ENCODE measurements at places on chromosomes 6 and 20.

- no peak for DNase-seq
These were observed 46.1 kb downstream of the PRKN start for GRCh38 chr6:162681447-162681846.

GRCh38 chr6:116451916-116452315, 9.3 kb upstream of the CALHM6 start:
- DNase-seq = no peak

DNA sequence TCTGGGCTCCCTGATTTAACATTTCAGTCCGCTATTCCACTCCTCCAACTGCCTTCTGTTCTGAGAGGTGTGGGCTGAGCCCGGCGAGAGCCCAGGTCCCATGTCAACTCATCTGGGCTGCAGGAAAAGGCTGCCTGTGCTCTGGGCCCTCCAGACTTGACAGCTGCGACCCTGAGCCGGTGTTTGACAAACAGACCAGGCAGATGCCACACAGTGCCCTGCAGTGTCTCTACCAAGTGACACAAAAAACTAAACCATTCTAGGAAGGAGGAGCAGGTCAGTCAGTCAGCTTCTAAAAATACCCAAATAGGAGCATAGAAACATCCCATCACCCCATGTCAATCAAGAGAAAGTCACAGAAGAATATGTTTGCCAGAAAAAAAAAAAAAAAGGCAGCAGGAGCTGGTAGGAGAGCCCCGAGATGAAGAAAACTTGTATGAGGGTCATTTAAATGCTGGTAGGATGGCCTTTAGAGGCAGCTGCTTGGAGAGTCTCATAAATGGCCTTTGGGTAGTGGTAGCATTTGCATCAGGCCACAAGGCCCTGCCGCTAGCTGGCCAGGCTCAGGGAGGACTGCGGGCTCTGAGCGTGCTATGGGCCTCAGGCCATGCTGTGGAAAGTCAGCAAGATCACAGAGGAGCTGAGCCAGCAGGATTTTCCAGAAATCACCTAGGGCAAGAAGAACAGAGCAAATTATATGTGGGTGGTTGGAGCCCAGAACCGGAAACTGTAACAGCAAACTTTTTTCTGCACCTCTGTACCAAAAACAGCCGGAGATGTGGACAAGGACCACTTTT, 36.6 kb upstream of the GFOD1 start:
- no peak for DNase-seq

GRCh38 chr6:1739220-1739619, 129.5 kb downstream of the FOXC1 start:
- DNase-seq = no peak

GRCh38 chr20:24836041-24836533, 113.0 kb upstream of the CST7 start:
- DNase-seq = no peak

DNA sequence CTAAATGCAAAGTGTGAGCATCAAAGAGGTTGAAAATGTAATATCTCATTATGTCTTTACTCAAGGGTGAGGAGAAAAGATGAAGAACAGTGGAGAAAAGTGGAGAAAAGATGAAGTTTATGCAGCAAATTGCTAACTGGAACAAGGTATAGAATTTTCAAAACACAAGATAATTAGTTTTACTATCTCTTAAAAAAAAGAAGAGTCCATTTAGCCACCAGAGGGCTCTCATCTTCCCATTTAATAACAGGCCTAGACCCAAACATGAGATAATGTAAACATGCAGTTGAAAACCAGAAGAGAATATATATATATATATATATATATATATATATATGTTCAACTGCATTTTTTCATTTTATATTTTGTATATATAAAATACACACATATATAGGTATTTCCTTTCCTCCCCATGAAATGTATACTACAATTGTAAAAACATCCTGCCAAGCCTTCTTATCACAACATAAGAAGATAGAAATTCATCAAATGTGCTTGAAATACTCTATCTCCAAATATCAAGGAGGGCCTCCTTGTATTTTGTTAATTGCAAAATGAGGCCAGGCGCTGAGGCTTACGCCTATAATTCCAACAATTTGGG, 78.4 kb downstream of the ADTRP start:
- DNase-seq = no peak

- no peak for DNase-seq
These were observed 144.7 kb upstream of the HDAC2 start for GRCh38 chr6:114115652-114116051.

DNA sequence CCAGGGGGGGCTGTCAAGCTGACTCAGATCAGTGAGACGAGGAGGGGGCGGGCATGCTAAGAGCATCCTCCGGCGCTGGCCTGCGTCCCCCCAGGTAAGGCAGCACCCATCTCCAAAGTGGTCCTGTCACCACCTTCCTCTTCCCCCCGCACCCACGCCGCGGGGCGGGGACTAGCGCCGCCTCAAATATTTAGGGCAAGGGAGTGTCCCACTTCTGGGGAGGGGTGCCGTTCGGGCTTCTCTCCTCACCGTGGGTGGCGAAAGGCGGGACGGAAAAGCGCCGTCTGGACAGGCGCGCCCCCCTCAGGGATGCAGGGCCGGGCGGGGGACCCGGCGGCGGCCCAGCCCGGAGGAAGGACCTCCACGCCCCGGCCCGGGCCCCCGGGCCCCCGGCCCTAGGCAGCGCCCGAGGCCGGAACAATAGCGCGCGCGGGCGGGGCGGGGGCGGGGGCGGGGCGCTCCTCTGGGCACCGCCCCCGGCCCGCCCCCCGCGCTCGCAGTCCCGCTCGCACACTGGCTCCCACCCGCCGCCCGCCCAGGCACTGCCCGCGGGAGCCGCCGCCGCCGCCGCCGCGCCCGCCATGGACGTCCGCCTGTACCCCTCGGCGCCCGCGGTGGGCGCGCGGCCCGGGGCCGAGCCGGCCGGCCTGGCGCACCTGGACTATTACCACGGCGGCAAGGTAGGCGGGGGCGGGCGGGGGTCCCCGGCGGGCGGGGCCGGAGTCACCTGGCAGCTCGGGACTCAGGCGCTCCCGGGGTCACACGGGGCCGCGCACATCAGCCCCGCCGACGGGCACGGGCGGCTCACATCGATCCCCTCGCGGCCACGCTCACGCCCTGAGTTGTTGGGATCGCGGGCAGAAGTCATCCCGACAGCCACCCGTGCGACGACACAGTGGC, at the start of gene TOX2:
TSS of gene TOX2 (plus strand) at position 542 of the 900 bp plus-strand sequence. CDS start at position 582, 40 bp downstream.
- DNase-seq = peak; percentile 76

DNA sequence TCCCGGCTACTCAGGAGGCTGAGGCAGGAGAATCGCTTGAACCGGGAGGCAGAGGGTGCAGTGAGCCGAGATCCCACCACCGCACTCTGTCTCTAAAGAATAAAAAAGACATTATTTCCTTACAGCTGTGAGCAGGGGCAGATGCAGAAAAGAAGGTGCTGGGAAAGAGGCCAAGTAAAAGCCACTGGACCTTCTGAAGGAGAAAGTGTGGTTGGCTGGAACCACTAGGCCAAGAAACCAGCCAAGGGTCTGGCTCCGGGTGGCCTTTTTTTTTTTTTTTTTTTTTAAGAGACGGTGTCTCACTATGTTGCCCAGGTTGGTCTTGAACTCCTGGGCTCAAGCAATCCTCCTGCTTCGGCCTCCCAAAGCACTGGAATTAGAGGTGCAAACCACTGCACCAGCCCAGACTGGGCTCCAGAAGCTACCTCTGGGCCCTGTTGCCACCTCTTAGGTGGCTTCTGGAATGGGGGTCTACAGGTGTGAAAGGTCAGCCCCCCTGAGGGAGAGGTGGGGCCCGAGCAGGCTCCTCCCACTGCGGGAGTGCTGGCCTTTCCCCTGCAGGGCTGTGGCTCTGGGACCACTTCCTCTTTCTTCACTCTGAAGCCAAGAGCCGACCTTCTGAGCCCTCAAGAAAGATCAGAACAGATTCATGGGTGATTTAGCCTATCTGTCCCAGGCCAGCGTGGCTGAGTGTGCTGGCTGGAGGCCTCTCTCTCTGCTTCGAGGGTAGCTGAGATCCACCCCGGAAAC, at the start of gene FGD2:
TSS of gene FGD2 (plus strand) at position 595 of the 750 bp plus-strand sequence. CDS start 163 bp downstream, outside the sequence.
- peak; percentile 84 for DNase-seq

DNA sequence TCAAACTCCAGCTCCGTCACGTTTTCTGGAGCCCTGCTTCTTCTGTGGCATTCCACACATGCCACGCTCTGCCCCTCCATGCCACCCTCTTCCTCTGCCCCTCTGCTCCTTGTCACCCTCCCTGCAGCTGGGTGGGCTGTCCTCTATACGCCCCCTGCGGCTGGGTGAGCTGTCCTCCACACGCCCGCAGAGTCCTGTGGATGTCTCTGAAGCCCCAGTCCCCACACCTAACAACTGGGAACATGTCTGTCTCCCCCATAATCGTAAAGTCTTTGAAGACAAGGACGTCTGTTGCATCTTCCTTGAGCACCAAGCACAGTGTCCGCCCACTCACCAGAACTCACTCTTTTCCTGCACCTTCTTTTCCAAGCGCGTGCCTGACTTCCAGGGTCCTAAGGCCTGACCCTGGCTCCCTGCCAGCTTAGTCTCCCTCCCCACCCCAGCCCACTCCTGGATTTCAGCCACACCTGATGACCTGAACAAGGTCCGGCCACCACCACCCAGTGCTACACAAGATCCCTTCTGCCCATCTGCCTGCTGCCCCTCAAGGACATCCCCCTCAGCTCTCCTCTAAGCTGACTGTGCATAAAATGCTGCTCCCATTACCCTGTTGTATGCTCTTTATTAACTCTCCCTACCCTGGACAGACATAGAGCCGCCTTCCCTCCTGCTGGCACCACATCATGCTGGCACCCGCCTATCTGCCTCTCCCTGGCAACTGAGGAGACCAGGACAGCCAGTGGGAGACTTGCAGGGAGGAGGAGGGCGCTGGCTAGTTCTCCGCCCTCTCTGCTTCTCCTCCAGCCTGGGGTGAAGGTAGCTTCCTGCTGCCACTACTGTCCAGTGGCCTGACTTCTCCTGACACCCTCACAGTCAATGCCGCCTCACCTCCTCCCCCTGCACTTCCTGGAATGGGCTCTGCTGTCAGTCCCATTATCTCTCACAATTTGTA, 10.7 kb upstream of the PRR18 start:
- no peak for DNase-seq

DNA sequence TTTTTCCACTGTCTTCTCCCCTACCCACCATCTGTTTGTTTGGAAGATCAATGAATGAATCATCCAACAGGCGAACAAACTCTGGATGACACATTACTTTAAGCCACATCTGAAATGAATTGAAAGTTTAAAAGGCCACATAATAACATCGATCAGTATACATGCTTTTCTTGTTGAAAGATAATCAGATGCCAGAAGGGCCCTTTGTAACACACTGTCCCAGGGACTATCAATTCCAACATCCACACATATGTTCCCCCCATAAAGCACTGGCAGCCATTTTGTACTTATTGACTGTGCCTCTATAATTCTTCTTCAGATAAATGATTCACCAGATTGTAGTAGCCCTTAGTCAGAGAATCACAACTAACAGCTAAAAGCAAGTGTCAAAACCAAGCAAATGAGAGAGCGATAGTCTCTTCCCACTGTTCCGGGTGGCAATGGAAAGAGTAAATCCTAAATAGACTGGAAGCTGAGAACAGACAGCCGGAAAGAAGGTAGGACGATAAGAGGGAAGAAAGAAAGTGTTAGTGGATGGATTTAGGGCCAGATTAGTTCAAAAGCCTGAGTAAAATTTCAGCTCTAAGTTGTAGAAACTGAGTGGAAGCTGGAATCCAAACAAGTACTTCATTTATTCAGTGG, 184.9 kb upstream of the TENT5A start:
- DNase-seq = no peak

- DNase-seq = no peak
These were observed 93.2 kb upstream of the AKIRIN2 start for GRCh38 chr6:87794922-87795885.

Measured in GM06990 (cell line).